A549 (cell line): ENCODE measurements at places on chromosomes 4 and X.

DNA sequence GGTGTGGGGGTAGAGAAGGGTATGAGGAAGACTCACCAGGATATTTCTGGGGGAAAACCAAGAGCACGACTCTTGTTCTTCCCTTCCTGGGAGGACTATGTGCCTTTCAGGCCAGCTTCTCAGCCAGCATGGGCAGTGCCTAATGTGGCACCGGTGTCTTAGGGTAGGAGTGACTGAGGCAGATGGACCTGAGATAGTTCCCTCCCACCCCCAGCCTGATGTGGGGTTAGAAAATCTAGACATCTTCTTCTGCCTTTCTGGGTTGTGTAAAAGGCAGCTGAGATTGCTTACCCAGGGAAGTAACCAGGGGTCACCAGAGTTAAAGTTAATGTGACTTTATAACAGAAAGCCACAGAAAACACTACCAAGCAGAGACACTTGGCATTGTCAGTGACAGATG lies 127.3 kb downstream of the TMA16 start:
- DNase-seq, result no peak

GRCh38 chr4:147461161-147461560 lies 19.7 kb upstream of the EDNRA start:
- DNase-seq, result no peak

GRCh38 chr4:88971536-88971935 lies 85.4 kb downstream of the FAM13A start:
- no peak for DNase-seq

DNA sequence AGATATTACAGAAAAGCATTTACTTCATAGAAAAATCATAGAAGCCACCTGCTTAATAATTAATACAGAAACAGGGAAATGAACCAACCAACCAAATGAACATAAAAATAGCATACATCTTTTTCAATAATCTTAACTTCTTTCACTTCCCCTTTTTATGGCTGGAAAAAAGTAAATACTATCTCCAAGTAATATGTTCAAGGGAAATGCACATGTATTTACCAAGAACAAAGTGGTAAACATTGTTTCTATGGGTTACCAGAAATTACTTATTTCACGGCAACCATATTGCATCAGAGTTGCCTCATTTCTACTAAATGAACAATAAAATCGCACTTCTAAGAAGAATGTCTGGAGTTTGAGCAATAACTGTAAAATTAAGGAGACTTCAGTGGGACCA lies 321.3 kb downstream of the TMA16 start:
- no peak for DNase-seq

DNA sequence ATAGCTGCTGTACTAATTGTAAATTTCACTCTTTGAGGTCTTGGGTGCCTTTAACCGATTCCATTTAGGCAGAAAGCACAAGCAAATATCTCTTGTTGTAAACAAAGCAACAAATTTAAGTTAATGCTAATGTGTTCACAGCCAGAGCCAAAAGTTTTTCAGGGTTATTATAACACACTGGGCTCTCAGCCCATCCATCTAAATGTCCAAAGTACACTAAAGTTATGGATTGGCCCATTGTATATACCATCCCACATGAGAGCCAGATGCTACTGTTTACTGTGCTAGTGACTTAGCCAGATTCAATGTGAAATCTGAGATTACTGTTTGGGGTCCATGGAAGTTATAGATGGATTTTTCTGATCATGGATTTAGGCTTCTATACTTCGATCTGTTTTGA lies 186.7 kb downstream of the LARP7 start:
- no peak for DNase-seq

GRCh38 chrX:140250391-140250790 lies 254.5 kb downstream of the SOX3 start:
- no peak for DNase-seq

GRCh38 chrX:84712621-84713020 lies 210.4 kb upstream of the HDX start:
- no peak for DNase-seq

DNA sequence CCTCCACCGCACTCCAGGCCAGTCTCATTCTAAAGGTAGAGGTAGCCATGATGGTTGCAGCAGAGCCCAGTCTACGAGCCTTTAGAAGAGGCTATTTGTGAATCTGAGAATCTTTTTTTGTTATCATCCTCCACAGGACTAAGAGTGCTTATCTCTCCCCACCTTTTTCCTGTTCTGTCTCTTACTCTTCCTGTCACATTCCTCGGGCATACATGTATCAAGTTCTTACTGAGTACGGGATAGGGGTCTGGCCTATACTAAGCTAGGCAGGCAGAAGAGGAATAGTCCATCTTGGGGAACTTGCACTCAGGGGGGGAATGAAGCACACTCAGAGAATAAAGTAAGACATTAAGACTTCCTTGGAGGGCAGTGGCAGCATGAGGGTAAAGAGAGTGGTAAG lies 25.7 kb downstream of the LAS1L start:
- DNase-seq, result no peak

- no peak for DNase-seq
Observed at GRCh38 chr4:7787681-7788141, 151.9 kb downstream of the AFAP1 start.

GRCh38 chr4:169174247-169174646 lies 96.5 kb downstream of the SH3RF1 start:
- DNase-seq, result no peak

DNA sequence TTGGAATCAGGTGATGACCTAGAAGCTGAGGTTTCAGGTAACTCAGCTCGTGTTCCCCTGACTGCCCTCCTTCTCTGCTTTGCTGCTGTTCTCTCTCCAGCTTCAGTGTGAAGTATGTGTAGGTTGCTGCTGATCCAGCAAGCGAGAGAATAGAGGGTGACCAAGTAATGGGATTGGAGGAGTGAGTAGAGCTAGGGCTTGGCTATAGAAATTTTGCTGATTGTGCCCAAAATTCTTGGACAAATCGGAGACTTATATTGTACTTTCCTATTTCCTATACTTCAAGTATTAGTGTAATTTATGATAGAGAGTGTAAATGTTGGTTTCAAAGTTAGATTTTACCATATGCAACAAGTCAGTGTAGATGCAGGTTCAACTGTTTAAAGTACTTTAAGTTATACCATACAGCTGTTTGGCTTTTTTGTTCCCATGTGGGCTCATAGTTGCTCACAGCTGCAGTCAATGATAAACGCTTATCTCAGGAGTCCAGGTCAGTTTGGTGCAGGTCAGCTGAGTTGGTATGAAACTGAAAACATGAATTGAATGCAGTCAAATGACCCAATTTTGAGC lies 48.0 kb downstream of the RAPGEF2 start:
- DNase-seq, result no peak

- no peak for DNase-seq
Observed at GRCh38 chr4:166169111-166169510, 296.1 kb downstream of the TLL1 start.

DNA sequence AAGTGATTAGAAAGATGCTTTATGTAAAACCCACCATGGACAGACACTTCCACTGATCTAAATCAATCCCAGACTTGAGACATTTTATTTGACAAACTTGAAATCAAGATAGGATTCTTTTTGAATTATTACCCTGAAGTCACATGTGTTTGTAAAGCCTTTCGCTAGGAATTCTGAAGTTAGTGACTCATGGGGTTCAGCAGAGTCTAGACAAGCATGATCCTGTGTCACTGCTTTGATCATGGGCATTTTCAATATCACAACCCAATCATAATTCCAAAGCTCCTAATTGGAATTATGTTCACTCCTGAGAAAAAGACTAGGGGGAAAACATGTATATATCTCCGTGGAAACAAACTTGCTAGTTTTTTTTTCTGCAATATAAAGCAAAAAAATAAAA lies 67.5 kb upstream of the BMP3 start:
- DNase-seq, result no peak

GRCh38 chrX:34563804-34564203 lies 93.3 kb downstream of the TMEM47 start:
- no peak for DNase-seq

DNA sequence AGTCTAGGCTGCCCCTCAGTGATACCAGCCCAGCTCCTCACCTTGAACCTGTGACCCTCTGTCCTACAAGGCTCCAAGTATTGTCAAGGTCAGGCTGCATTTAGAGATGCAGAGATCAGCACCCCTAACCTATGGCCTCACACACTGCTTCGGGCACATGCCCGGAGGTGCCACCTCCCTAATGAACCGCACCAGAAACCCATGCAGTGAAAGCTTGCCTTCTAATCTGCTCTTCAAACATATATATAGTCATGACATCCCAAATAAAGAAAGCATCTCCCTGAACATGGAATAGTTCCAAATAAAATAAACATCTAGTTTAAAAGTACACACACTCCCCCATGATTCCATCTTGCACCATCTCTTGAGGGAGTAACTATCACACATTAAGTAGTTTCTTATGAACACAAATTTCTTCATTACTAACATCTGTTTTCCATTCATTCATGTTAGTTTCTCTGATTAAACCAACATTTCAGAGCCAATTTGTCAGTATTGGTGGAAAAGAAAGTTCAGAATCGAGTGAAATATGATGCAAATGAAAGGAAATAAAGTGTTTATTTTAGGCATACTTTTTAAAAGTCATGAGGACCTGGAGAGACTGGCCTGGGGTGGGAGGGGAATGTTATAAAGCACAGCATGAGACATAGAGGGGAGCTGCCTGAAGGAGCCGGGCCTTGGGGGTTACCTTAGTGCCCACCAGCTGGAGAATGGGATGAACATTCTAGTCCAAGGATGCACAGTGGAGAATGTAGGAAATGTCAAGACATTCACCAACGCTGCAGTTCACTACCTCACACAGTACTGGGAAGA lies 19.2 kb downstream of the CC2D2A start:
- no peak for DNase-seq

- no peak for DNase-seq
Observed at GRCh38 chr4:145530189-145530588, 48.5 kb downstream of the SMAD1 start.

DNA sequence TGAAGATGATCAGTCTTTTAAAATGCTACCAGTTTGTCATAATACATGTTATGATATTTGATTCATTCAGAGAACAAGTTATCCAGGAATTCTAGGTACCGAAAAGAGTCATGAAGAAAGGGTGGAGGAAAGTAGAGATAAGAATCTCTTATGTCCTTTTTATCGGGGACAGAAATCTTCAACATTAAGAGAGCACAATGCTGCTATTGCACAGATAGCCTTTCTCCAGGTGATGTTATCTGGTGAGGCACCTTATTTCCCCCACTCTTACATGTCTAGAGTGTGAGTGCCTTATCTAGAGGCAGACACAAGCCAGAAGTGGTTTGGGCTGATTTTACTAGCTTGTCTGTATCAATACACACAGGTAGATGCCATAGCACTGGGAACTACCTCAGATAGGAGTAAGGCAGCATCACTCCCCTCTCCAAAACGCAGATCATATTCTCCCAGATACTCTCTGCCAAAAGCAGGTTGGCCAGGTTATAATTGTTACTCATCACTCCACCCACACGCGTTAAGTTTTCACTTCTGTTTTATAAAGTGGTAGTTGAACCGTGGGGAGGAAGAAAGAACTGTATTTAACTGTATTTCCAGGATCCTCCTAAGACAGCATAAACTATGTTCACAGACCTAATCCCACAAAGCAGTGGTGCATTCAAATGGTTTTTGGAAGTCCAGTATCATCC lies 38.4 kb downstream of the AREG start:
- no peak for DNase-seq
